ENCODE measurements at places on chromosomes 2 and 18.

DNA sequence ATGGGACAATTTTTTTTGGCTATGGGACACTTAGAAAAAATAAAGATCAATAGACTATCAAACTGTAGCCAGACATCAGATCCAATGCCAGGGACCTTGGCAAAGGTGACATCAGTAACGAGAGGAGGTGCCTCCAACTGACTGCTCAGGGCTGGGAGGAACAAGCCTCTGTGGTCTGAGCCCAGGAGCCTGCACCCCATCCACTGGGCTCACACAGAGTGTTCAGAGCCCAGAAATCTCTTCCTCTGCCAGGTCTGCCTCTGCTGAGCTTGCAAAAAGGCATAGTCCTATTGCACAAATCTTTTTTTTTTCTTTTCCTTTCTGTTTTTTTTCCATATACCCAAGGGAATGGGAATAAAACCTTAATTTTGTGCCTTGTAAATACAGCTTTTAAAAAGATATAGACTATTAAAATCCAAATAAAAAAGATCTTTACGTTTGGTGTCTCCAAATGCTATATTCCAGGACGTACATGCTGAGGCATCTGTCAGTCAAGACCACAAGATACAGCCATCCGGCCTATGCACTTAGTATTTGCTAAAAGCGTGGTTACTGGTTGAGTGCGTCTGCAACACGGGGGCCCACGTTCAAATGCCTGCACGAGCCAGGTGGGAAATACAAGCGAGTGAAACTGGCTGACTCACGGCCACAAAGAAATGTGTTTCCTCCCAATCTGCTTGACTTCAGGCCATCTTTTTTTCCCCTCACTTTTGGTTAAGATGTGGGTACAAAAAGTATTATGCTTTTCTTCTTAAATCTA lies 7.8 kb upstream of the ARHGAP25 start:
- no peak for DNase-seq

DNA sequence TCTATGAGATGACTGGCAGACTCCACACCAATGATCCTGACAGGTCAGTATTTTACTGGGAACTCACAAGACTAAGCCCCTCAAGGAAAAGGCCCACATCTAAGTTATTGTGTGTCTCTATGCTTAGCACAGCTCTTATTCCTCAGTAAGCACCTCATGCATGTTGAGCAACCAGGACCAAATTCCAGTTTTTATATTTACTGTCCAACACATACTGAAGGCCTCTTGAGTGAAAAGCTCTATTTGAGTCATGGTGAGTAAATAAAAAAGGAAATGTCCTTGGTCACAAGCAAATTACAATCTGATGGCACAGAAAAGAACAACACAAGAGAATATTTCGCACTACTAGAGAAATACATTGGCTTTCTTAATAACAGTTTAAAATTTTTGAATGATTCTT lies 87.9 kb upstream of the ETAA1 start:
- DNase-seq, result no peak

DNA sequence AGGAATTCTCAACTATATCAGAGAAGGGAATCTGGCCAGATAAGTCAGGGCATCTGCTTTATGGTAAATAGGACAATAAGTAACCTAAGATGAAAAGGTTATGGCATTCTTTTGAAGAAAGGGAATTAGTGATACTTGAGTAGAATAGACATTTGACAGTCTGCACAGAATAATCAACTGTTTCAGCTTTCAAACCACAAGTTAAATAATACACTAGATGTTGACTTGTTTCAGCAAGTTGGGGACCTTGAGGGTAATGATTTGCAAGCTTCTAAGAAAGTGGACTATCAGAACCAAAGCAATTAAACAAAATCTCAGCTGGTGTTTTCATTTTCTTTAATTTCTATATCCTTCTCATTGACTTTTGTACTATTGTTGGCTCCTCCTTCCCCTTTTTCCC lies 54.5 kb downstream of the SLC39A10 start:
- no peak for DNase-seq

GRCh38 chr2:111169924-111170323 lies 49.2 kb downstream of the BCL2L11 start:
- no peak for DNase-seq

- no peak for DNase-seq
Measured at GRCh38 chr2:71813807-71814470, 333.7 kb downstream of the CYP26B1 start.

GRCh38 chr18:2237706-2238105 lies 333.6 kb downstream of the METTL4 start:
- DNase-seq, result no peak

DNA sequence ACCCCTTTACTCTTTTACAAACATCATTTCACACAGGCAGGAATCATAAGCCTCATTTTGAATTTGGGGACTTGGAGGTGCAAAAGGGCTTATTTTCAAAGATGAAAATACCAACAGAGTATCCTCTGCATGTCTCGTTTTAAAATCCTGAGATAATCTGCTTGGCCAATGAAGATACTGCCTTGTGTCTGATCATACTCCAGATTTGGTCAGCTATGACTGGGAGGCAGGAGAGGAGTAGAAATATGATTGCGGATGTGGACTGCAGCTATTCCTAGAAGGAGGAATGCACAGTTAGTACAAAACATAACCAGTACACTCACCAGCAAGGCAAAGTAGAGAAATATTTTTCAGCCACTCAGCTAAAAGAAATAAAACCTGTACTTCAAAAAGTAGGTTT lies 342.3 kb downstream of the RPRM start:
- no peak for DNase-seq

DNA sequence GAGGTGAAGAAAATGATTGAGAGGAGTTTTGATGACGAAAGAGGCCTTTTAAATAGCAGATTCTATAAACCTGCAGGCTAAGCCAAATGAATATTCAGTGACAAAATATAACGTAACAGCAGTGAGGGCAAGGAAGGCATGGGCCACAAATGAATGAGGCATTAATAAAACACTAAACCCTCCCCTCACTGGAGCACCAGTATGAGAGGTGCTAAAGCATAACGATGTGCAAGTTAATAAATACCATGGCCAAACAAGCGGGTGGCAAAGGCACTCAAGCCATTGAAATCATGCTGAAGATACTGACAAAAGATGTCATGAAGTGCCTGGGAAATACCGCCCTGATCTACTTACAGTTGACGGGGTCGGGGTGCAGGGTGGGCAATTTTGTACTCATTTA lies 30.2 kb upstream of the LONRF2 start:
- DNase-seq, result no peak

GRCh38 chr2:238702276-238703052 lies 145.4 kb upstream of the TWIST2 start:
- no peak for DNase-seq

GRCh38 chr2:5538772-5539171 lies 153.4 kb upstream of the SOX11 start:
- no peak for DNase-seq

DNA sequence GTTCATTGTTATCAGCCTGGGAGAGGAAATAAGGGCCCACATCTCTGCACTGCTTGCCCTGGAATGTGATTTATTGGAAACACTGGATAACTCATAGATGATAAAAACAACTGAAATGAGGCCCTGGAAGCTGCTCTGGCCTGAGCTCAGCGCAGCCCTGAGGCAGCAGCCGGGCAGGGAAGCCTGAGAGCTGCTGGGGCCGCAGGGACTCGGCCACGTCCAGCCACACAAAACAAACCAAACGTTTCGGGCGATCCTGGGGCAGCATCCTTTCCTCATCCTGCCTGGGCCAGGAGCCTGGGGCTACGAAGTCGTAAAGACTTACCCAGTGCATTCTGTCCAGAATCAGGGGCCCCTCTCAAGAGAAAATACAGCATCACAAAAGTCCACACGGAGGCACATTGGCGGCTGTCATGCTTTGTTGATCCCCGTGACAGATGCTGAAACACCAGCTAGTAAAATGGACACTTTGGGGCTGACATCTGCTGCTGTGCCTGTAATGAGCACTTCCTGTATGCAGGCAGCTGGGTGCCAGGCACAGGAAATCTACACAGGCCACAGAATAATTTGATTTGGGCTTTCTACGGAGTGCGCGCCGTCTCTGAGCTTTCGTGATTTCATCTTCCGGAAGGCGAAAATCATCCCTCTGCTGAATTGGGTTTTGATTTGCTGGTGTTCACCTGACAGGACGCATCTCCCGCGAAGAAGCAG lies 250.6 kb downstream of the EIPR1 start:
- no peak for DNase-seq

DNA sequence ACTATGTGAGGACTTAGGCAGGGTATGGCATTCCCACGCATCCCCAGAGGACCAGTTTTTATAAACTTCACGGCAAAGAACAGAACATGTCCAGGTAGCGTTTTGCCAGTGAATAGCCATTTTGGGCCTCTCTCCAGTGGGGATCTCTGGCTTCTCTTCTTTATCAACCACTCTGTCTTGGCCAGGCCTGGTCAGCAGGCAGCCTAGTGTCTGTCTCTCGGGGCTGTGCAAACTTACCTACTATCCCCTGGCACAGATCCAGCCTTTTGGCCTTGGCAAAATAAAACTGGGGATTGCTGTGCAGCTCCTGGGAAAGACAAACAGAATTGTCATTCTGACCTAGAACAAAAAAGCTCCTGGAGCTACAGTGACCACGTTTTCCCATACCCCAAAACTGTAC lies 14.5 kb downstream of the CAPN14 start:
- no peak for DNase-seq

- no peak for DNase-seq
Measured at GRCh38 chr18:74493689-74494088, 2.5 kb upstream of the CNDP2 start.

DNA sequence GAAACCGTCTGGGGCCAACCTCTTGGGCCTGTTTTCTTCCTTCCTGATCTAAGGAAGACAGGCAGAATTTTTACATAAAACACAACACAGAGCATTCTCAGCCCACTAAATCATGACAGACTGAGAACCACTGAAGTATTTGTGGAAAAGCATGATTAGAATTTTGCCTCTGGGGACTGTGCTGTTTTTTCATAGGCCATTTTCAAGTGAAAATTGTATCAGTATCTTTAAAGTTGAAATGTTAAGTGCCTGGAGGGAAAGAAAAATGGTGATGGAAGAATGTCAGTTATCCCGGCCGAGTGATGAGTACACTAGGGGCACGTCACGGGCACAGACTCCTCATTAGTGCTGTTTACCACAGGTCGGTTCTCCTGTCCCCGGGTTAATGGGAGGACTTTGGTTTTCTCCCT lies 36.9 kb downstream of the EHD3 start:
- no peak for DNase-seq

- DNase-seq, result no peak
Measured at GRCh38 chr2:167380094-167380493, 491.8 kb downstream of the XIRP2 start.

GRCh38 chr2:159551806-159552205 lies 64.5 kb downstream of the BAZ2B start:
- no peak for DNase-seq

DNA sequence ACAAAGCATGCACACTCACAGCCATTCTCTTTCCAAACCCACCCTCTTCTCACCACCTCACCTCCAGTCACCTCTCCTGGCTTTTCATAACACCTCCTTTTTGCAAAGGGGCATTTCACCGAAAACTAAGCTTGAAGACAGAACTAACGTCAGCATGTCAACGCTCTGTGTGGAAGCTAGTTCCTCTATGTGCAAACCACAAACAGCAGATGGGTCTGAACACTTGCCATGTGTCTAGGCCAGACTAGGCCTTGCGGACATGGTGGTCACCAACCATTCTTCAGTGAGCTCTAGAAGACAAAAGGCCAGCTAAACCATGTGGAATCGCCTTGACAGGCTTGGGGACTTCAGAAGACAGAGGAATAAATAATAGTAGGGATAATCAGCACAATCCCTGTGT lies 148.5 kb downstream of the TXNL1 start:
- DNase-seq, result no peak

DNA sequence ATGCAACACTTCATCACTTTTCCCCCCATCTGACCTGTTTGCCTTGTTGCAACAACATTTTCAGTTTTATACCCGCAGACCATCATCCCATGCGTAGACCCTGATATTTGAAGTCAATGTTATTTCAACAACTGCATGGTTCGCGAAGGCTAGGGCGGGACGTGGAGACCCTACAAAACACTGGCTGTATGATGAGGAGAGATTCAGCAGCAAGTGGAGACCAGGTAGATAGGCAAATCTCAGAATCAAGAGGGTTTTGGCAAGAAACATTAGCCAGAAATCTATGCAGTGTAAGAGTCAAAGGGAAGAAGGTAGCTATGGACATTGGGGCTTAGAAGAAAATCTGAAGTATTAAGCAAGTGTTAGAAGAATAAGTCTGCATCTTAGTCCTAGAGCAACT lies 42.4 kb upstream of the SPAG16 start:
- no peak for DNase-seq

GRCh38 chr2:220046507-220046906 lies 419.1 kb downstream of the SLC4A3 start:
- no peak for DNase-seq

- DNase-seq, result no peak
Measured at GRCh38 chr2:43763091-43763490, 10.7 kb upstream of the DYNC2LI1 start.

- DNase-seq, result no peak
Measured at GRCh38 chr18:35024196-35024595, 17.0 kb upstream of the MAPRE2 start.

DNA sequence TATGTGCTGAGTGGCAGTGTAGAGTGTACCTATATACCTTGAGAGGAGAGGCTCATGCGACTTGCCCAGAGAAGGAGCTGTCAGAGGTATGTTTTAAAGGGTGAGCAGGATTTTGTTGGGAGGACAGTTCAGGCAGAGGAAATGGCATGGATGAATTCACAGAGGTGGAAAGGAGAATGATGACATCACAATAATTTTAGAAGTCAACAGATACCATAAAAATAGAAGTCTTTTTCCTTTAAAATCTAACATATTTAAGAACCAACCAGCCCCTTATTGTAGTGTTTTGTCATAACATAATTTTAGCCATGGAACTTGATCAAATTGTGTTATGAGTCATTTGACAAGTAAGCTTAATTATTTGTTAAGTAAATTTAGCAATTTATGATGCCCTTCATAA lies 538.1 kb upstream of the GYPC start:
- DNase-seq, result no peak

Data from smooth muscle cell of the brain vasculature (primary cell).